Naive thymus-derived CD8-positive, alpha-beta T cell (primary cell): ENCODE measurements at places on chromosomes 5 and 9. TPM values are rescaled to one million over a fixed set of nuclear protein-coding genes. Genes with fewer than 3 reads are reported as not detected.

BHMT gene
- not detected for total RNA-seq

SPOCK1 gene
- total RNA-seq = not detected

SELENOP gene
- 3.9 TPM for total RNA-seq

OTP gene
- total RNA-seq = not detected

AFAP1L1 gene
- 0.13 TPM for total RNA-seq

THBS4 gene
- 0.52 TPM for total RNA-seq

GRCh38 chr5:31993165-31993961, 180.8 kb downstream of the GOLPH3 start:
- DNase-seq = no peak

DNA sequence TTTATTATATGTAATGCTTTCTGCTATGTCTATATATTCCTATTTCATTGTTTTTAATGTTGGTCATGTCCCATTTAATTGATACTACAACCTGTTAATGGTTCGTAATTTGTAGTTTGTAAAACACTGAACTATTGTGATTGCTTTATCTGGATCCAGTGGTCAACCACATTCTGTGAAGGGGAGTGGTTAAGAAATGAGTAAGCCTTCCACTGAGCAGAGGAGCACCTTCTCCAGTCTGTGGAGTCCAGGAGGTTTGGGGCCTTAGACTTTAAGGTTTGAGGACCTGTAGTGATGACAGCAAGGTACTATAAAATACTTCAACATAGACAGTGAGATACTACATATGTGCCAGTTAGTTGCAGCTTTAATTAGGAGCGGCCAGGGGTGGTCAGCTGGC, 67.7 kb upstream of the RAD23B start:
- no peak for DNase-seq

DNA sequence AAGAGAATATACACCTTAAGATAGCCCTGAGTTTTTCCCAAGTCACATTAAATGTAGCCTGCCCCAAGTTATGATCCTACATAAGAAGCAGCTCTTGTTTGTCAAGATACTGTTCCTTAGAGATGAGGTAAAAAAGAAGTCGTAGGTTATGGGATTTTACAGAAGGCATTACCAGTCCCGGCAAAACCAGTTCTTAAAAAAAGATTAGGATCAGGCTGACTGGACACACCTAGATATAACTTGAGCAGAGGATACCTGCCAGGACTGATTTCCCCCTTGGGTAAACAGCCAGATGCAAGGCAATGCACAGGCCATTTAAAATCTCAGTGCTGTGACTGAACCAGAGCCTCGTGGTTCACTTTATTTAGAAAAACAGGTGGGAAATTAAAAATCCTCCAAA, 14.1 kb upstream of the SEMA5A start:
- DNase-seq = no peak

DNA sequence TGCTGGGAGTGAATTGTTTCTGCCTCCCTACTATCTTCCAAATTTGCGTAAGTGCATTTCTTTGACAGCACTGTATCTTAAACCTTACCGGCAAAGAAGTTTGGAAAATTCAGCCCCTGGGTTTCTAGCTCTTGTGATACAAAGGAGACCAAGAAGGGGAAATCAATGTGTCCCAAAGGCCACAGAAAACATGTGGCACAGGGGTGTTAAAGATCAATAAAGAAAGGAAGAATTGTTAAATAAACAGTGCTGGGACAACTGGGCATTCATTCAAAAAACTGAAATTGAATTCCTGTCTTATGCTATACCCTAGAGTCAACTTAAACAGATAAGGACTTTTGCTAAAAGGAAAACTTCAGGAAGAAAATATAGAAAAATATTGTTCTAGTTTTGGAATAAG, 328.1 kb downstream of the MAN2A1 start:
- DNase-seq = no peak

- DNase-seq = no peak
These were observed 190.1 kb downstream of the PARP8 start for GRCh38 chr5:50856401-50857119.

DNA sequence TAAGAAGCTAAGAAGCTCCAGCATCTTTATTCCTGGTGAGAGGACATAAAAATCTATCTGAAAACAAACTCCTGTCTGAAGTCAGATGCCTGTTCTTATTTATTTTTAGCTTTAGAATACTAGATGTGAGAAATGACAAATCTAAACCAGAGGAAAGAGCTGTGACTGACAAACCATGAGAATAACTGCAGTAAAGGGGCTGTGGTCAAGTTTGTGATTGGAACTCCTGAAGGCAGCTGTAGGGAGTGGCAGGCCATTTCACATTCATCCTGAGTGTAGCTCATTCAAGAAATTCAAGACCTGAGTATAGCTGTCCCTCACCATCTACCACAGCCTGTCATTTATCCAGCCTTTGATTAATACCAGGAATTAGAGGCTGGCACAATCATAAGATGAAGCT, 718.8 kb downstream of the BRINP1 start:
- DNase-seq = no peak

GRCh38 chr5:179267671-179268083, 77.6 kb downstream of the ADAMTS2 start:
- DNase-seq = no peak

DNA sequence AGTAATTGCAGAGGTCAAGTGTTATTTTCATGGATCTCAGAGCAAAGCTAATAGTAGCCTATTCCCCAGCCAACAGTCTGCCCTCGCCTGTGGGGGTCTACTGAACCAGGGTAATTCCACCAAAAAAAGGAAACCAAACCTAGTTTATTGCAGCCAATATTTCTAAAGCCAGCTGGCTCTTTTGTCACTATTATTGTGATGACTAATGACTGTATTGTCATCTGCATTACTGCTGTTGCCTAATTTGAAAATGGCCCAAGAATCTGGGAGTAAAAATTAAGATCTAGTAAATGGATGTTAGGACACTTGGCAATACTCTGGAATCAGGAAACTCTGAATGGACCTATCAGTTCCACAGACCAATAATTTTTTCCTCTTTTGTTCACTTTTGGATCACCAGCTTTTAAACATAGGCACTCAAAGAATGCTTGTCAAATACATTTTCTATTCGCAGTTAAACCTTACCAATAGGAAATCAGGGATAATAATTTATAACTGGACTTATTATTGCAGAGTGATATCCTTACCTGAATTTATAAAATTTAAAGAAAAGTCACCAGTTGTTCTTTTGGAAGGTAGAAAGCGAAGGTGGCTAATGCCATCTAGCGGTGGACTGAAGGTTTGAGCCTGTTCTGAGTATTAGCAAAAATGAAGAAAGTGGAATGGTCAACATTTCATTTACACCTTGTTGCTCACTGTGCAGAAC, 69.2 kb downstream of the SYK start:
- peak; percentile 31 for DNase-seq

GRCh38 chr5:92459654-92460053, 1076.5 kb upstream of the ARRDC3 start:
- no peak for DNase-seq

DNA sequence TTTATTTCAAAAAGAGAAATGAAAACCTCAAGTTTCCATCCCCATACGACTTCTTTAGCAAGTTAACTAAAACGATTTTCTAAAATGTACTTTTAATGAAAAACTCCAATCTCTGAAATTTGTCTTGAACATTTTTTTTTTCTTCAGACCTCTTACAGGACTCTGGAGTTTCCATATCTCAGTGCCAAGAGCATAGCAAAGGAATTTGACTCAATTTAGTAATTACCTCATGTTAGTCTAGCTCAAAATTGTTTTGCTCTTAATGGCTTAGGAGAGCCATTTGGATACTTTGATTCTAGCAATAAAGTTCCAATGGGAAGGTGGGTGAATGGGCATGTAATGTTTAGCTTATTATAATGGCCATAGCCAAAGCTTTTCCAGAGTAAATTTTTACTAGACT, 26.0 kb upstream of the SPATA31D4 start:
- no peak for DNase-seq

DNA sequence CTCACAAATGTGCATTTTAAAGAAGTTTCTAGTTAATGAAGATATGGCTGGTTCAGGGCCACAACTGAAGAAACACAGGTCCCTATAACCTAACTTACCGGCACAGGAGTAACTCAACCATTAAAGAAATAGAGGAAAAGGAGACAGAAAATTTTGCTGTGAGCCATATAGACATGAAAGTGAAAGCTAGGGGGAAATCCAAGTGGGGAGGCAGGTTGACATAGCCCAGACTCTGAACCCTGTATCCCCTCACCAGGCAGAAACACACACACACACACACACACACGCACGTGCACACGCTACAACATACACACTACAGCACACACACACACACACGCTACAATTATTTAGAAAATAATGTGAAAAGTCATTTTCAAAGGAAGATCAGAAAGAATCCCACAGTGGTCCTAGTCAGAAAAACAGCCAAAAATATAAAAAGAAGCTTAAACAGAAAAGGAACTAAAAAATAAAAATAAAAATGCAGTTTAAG, 856.4 kb upstream of the CDH6 start:
- DNase-seq = no peak

- no peak for DNase-seq
These were observed 148.6 kb upstream of the PPP1R26 start for GRCh38 chr9:135330685-135331590.

DNA sequence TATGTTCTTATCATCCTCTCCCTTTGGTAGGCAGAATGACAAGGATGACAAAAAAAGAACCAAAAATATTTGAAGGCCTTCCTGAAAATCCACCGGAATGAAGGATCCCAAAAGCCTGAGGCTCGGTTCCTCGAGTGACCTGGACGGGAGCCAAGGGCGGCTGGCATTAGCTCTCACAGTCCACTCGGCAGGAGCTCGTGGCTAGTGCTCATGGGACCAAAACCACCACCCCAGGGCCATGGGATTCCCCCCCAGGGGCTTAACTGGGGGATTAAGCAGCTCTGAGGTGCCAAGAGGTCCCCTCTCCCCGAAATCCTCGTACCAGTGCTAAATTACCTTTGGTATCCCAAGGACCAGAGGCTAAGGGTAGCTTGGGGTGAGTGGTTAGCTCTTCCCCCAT, 586 bp upstream of the PDZD2 start:
- DNase-seq = no peak

GRCh38 chr5:149203921-149204441, 62.7 kb downstream of the ABLIM3 start:
- no peak for DNase-seq

- no peak for DNase-seq
These were observed 110.1 kb downstream of the MARCHF3 start for GRCh38 chr5:126920291-126920690.

DNA sequence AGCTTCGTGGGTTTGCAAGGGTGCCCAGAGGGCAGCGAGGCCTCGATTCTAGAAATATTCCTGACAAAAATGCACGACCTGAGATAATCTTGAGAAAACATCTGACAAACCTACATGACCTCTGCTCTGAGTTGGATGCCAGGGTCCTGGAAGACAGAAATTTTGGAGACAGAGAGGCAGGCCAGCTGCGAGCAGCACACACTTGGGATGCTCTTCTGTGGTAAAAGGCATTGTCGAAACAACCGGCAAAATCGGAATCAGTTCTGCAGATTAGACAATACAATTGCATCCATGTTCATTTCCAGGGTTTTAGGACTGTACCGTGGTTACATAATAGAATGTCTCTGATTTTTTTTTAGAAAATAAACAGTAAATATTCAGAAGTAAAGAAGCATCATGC, 74.2 kb downstream of the GADD45G start:
- DNase-seq = no peak

DNA sequence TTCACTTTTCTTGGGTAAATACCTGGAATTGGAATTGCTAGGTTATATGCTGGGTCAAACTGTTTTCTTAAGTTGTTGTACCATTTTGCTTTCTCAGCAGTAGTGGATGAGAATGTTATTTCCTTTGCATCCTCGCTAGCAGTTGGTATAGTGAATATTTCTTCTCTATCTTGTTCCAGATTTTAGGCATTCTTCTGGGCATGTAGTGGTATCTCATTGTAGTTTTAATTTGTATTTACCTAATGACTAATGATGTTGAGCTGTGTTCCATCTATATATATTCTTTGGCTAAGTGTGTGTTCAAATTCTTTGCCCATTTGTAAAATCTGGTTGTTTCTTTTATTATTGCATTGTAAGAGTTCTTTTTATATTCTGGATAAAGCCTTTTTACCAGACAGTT, 333.3 kb downstream of the MAT2B start:
- no peak for DNase-seq

GRCh38 chr9:249025-249424, 34.4 kb downstream of the DOCK8 start:
- no peak for DNase-seq

DNA sequence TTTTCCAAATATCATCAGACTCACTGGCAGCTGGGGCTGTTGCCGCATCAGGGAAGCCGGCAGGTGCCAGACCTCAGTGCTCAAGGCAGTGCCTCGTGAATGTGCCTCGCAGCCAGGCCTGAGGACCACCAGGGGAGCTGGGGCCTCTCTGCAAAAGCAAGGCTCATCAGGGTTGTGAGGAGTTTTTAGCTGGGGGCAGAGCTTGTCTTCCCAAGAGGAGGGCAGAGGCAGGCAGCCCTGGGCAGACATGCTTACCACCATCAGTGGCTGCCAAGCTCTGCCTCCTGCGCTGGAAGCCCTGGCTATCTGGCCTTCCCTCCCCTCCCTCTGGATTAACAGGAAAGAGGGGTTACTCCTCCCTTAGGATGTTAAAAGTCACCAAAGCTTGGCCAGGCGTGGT, 8.8 kb upstream of the TBC1D9B start:
- DNase-seq = no peak

- DNase-seq = no peak
These were observed 8.8 kb upstream of the SCGB3A1 start for GRCh38 chr5:180599981-180600553.

GRCh38 chr5:8828596-8829322, 717.1 kb downstream of the SEMA5A start:
- no peak for DNase-seq

DNA sequence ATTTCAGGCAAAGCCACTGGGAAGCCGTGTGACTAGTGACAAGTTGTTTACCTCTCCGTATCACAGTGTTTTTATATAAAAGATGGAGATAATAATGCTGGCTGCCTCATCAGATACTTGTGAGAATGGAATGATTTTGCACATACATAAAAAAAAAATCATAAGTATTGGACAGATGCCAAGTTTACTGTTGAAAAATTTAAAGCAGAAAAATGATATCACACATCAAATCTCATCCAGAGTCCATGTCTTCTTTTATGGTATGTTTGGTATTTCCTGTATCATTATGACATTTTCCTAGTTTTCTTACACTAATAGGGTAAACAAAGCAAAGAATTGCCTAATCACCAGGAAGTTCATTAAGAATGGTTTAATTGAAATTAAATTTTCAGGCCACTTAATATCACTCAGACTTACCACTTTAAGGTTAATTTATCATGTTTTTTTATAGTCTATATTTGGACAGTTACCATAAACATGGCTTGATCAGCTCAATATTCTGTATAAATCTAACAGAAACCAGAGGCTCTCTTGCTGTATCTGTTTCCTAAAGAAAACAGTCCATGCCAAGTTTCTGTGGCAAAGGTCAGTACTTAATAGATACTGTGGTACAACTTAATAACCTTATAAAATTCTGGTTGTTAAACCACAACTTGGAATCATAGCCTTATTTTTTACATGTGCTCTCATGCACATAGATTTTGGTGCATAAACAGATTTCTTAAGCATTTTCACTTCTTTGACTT, 656.5 kb upstream of the RIOK2 start:
- DNase-seq = no peak

GRCh38 chr5:72499730-72500129, 7.5 kb downstream of the ZNF366 start:
- no peak for DNase-seq
